ENCODE measurements at places on chromosomes 7 and 10. TPM values are rescaled to one million over a fixed set of nuclear protein-coding genes. Genes with fewer than 3 reads are reported as not detected.

The PIP gene
- not detected for total RNA-seq

The OR2A14 gene
- not detected for total RNA-seq

The RAMP3 gene
- not detected for total RNA-seq

The UBE2H gene
- total RNA-seq = 28.8 TPM

The LRGUK gene
- total RNA-seq = 0.91 TPM

The SCART1 gene
- 2.8 TPM for total RNA-seq

DNA sequence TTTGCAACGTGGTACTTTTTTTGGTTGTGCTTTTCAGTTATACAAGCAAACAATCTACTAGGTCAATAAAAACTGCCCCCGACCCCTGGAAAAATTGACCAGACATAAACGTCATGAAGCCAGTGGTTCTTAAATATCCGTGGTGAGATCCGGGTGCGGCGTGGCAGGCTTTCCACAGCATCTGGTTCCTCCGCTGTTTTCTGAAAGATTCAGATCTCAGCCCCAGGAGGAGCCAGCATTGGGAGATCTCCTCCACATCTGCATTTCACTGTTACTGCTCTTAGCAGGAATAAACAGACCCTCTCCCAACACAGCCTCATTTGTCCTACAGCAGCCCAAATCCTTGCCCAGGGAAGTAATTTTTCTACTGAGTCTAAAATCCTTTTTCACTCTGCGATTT is 664.3 kb upstream of the FOXK1 start:
- no peak for DNase-seq
- H3K4me1 ChIP-seq = no peaks in the 10 kb centered on the region
- no peak overlapping the region for H3K27ac ChIP-seq
- peaks cover 9% of the 10 kb centered on the region for H3K27me3 ChIP-seq
- no peaks in the 10 kb centered on the region for H3K36me3 ChIP-seq

GRCh38 chr7:68729371-68729770 is 868.9 kb upstream of the AUTS2 start:
- no peaks in the 10 kb centered on the region for H3K36me3 ChIP-seq
- no peak overlapping the region for H3K27ac ChIP-seq
- no peak for DNase-seq
- H3K4me1 ChIP-seq = no peaks in the 10 kb centered on the region

DNA sequence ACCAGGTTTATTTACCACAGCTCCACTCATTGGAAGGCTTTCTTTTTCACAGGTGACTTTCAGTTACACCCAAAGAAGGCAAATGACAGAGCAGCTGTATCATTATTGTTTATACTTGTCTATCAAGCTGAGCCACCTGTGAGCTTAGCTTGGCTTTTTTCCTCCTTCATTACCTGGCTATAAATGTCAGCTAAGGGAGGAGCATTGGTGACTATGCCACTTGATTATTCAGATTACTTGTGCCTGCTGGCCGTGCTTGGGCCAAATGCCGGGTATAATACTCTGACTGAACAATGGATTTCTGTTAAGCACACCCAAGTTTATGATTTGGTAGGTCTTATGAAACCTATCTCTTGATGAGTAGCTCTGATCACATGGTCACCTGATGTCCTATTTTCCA is 9.9 kb upstream of the GNAT3 start:
- H3K27ac ChIP-seq = no peak overlapping the region
- H3K4me3 ChIP-seq = no peak overlapping the region
- no peaks in the 10 kb centered on the region for H3K27me3 ChIP-seq
- no peak for DNase-seq

DNA sequence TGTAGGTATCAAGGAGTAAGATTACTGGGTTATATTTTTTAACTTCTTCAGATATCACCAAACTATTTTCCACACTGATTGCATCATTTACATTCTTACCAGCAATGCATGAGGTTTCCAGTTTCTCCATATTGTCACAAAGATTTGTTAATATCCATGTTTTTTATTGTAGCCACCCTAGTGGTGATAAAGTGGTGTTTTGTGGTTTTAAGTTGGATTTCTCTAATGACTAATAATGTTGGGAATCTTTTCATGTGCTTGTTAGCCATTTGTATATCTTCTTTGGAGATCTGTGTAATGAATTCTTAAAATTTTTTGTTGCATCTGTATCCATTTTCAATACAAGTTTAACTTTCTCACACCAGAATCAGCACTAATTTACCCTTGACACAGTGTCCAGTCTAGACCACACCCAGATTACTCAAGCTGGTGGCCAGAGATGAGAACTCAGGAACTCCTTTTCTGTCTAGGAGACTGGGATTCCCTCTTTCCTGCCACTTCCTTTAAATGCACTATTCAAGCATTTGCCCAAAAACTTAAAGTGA is 67.0 kb upstream of the PLXDC2 start:
- no peaks in the 10 kb centered on the region for H3K27me3 ChIP-seq
- no peaks in the 10 kb centered on the region for H3K4me1 ChIP-seq
- H3K27ac ChIP-seq = no peak overlapping the region
- no peak for DNase-seq

DNA sequence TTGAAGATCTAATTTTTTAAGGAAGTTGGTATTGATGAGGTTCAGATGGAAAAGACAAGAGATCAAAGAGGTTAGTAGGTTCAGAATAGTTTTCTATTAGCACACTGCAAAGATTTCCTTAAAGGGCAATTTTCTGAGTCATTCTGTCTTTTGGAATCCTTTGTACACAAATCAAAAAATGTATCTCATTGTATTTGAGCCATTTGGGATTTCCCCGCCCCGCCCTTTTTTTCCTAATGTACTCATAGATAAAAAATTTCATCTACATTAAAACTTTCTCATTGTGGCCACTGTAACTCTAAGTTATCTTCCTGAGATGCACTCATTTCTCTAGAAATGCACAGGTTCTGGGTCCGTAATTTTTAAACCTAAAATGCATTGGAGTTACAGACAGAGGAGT is 12.1 kb downstream of the GIMAP6 start:
- H3K4me3 ChIP-seq = no peak overlapping the region
- no peak overlapping the region for H3K27ac ChIP-seq
- H3K4me1 ChIP-seq = no peaks in the 10 kb centered on the region
- H3K36me3 ChIP-seq = no peaks in the 10 kb centered on the region
- H3K27me3 ChIP-seq = no peaks in the 10 kb centered on the region

All from activated B cell treated with CpG ODN at 0.5 μM for 24 hours (primary cell).